ENCODE measurements at places on chromosomes 1 and 21. TPM values are rescaled to one million over a fixed set of nuclear protein-coding genes. Genes with fewer than 3 reads are reported as not detected.

HFM1 gene
- total RNA-seq = 0.32 TPM

NLRP3 gene
- 2.6 TPM for total RNA-seq

SYT2 gene
- total RNA-seq = not detected

TRPM2 gene
- total RNA-seq = not detected

ADGRL4 gene
- total RNA-seq = 82.2 TPM

POU3F1 gene
- total RNA-seq = not detected

FCRL1 gene
- not detected for total RNA-seq

VAV3 gene
- total RNA-seq = 2.1 TPM

S100A3 gene
- 0.30 TPM for total RNA-seq

PARS2 gene
- total RNA-seq = 2.6 TPM

NPHS2 gene
- total RNA-seq = not detected

LIPI gene
- not detected for total RNA-seq

OR2L13 gene
- total RNA-seq = not detected

RAP1GAP gene
- total RNA-seq = not detected

KRTAP19-1 gene
- total RNA-seq = not detected

CDA gene
- total RNA-seq = 0.65 TPM

OR10Z1 gene
- total RNA-seq = not detected

BARHL2 gene
- not detected for total RNA-seq

RSPO1 gene
- not detected for total RNA-seq

BMP8B gene
- 0.15 TPM for total RNA-seq

LDLRAD1 gene
- total RNA-seq = not detected

BNIPL gene
- 0.32 TPM for total RNA-seq

RNU1-4 gene
- total RNA-seq = 5,836 TPM

SERPINC1 gene
- not detected for total RNA-seq

SF3B4 gene
- total RNA-seq = 8.8 TPM

USH2A gene
- total RNA-seq = not detected

IGSF5 gene
- total RNA-seq = not detected

B3GALT2 gene
- total RNA-seq = not detected

DYNLT4 gene
- not detected for total RNA-seq

MPL gene
- total RNA-seq = not detected

ZNF669 gene
- 12.0 TPM for total RNA-seq

CNIH3 gene
- total RNA-seq = 1.9 TPM

RGS18 gene
- total RNA-seq = not detected

FAM72B gene
- 4.0 TPM for total RNA-seq

KLHDC7A gene
- not detected for total RNA-seq

ALX3 gene
- not detected for total RNA-seq

TMPRSS3 gene
- not detected for total RNA-seq

CRNN gene
- total RNA-seq = not detected

KCNJ9 gene
- not detected for total RNA-seq

ENTREP3 gene
- total RNA-seq = 4.5 TPM

PDZK1IP1 gene
- total RNA-seq = not detected

PDE4B gene
- total RNA-seq = 55.6 TPM

TMEM125 gene
- not detected for total RNA-seq

FAM78B gene
- total RNA-seq = not detected

EFNA3 gene
- total RNA-seq = 0.97 TPM

TRIM17 gene
- total RNA-seq = not detected

LHX8 gene
- not detected for total RNA-seq

IVL gene
- not detected for total RNA-seq

NGF gene
- total RNA-seq = not detected

SPRR2F gene
- total RNA-seq = not detected

PROK1 gene
- total RNA-seq = not detected

PCSK9 gene
- total RNA-seq = 0.46 TPM

NBPF4 gene
- total RNA-seq = not detected

PLA2G2C gene
- total RNA-seq = not detected

GRHL3 gene
- not detected for total RNA-seq

LCE2B gene
- not detected for total RNA-seq

TSPAN2 gene
- total RNA-seq = 3.6 TPM

AHCYL1 gene
- total RNA-seq = 44.5 TPM
